ENCODE measurements at places on chromosomes 6 and 20.

- no peak for DNase-seq
Observed at GRCh38 chr6:111632468-111633247, 27.0 kb upstream of the TRAF3IP2 start.

DNA sequence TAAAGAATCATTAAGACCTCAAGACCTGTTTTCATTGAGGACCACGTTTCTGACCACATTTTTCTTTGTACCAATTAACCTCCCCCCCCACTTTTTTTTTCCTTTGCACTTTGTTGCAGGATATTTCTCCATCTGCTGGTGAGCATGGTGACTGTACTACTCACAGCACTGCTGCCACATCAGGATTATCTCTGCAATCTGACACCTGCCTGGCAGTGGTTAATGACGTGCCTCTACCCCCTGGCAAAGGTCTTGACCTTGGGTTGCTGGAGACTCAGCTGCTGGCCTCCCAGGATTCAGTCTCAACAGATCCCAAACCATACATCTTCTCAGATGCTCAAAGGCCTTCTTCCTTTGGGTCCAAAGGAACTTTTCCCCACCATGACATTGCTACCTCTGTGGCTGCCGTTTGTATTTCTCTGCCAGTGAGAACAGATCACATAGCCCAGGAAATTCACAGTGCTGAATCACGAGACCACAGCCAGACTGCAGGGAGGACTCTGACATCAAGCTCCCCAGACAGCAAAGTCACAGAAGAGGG lies 46.6 kb upstream of the EDN3 start:
- no peak for DNase-seq

GRCh38 chr6:63558278-63558677 lies 14.0 kb upstream of the LOC128125822 start:
- no peak for DNase-seq

- DNase-seq: no peak
Observed at GRCh38 chr6:116145803-116146675, 20.1 kb upstream of the COL10A1 start.

GRCh38 chr6:34657037-34657306 lies 39.6 kb downstream of the ILRUN start:
- no peak for DNase-seq

DNA sequence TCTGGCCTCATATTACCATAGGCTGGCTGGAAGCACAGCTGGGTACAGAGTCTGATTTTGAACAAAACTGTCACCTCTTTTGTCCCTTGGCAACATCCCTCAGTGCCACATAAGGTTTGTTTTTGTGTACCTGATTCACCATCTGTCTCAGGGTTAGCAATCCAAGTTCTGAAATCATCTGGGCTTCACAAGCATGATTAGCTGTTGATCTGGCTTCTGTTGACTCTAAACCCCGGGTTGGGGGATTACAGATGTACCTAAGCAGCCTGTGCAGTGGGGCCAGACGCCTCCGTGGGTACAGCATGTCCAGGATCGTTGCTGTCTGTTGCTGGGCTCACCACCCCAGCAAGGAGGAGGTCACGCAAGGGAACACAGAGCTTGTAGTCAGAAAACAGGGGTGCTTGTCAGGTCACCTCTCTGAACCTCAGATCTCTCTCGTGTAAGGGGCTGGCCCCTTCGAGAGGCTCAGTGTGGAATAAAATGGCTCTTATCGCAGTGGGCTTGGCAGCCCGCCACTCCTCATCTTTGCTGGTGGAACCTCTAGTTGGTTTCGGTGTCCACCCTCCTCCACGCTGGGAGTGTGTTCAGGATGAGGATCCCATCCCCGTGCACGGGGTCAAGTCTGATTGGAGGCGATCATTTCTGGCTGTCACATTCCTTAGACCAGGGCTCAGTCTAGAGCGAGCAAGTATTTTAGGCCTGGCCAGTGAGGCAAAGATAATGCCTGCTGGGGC lies 39.2 kb upstream of the ZNF831 start:
- no peak for DNase-seq

- DNase-seq: no peak
Observed at GRCh38 chr6:46773201-46773855, 19.9 kb upstream of the MEP1A start.

DNA sequence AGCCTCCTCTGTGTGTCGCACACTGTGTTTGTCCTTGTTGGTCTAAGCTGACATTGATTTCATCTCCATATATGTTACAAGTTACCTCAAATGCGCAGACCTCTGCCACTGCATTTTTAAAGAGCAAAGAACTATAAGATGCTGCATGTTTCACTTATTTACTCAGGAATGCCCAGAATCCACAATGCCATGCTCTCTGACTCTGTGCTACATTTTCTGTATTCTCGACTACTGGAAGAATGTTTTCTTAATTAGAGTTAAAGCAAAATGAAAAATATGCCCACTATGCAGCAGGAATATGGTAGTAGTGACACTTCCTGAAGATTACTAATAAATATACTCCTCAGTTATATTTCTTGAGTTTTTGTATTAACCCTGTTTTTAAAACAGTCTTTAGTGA lies 296.4 kb downstream of the HACE1 start:
- no peak for DNase-seq

DNA sequence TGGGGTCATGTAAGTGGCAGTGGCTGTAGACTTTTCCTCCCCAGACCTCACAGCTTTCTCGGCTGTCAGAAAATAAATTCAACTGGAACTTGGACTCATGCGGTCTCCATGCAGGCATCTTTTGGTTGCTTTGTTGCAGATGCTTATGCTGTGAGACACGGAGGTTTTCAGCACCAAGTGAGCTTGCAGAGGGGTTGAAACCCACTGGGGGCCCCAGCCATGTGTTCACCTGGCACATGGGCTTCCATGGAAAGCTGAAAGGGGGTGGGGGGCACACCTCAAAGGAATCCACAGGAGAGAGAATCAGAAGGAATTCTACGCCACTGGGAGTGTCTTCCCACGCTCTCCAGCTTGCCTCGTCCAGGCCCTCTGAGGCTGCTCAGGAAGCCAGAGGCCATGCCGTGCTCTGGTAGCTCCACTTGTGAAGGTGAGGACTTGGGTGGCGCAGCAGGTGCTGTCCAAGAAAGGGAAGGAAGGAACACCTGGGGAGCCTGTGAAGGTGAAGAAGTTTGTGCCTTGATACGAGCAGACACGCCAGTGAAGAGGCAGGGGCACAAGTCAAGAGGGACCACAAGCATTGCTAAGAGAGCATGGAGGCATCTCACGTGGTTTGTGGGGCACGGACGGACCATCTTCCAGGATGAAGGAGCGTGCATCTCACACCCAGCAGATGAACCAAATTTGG lies 134.3 kb upstream of the PMEPA1 start:
- no peak for DNase-seq

- no peak for DNase-seq
Observed at GRCh38 chr6:157358287-157358686, 22.7 kb upstream of the ZDHHC14 start.

DNA sequence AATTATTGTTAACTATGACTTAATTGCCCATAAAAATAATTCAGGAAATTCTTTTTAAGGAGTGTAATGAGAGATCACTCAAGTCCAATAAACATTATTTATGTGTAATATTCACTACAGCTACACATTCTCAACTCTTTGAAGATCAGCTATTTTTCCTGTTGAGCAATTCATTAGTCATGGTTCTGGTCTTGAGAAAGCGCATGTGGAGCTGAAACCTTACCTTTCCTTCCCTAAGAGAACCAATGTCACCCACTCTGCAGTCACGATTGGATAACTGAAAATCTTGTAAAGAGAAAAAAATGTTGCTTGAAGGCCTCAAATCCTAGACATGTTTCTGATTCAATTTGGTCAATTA lies 736.9 kb upstream of the MARCKS start:
- DNase-seq: no peak

- DNase-seq: no peak
Observed at GRCh38 chr6:130381459-130382380, 15.9 kb downstream of the TMEM200A start.

DNA sequence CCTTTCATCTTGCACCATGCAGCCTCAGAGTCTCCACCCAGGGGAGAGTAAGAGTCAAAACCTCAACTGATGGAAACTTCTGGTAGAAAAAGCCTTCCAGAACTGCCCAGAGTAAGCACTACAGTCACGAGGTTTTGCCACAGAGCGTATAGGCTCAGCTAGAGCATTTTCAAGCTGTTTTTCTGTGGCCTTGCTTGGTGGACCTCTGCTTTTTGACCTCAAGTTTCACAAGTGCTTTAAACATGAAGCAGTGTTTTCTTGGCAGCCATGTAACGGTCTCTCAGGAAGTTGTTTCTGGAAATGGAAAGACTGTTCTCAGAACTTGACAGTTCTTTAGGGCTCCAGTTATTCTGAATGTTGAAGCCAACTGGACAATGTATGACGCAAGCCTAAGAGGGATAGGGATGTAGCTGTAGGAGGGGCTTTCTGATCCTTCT lies 146.5 kb downstream of the ZDHHC14 start:
- no peak for DNase-seq

GRCh38 chr6:105839266-105839665 lies 246.9 kb upstream of the PRDM1 start:
- no peak for DNase-seq

DNA sequence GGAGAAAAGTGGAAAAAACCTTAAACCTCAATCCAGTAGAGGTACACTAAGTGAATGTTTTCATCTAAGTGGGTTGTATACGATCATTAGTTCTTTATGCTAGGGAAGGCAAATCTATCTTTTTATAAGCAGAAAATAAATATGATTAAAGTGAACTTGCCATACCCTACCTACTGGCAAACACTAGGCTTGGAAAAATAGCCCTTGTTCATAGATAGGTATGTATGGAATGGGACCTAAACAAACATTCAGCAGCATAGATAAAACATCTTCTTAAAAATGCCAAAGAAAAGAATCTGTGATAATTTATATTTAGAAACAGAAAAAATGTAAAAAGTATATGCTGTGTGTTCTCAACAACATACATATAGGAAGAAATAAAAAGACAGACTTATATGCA lies 18.8 kb downstream of the REV3L start:
- DNase-seq: no peak

All from stimulated activated CD4-positive, alpha-beta T cell treated with anti-CD3 and anti-CD28 coated beads, Interleukin-2, amount 100 ng/mL, for 4 hours (primary cell).